Neural crest cell (in vitro differentiated cells): ENCODE measurements at places on chromosomes 6 and 20.

- DNase-seq = no peak
These were observed 14.0 kb downstream of the KCNQ2 start for GRCh38 chr20:63458170-63459069.

DNA sequence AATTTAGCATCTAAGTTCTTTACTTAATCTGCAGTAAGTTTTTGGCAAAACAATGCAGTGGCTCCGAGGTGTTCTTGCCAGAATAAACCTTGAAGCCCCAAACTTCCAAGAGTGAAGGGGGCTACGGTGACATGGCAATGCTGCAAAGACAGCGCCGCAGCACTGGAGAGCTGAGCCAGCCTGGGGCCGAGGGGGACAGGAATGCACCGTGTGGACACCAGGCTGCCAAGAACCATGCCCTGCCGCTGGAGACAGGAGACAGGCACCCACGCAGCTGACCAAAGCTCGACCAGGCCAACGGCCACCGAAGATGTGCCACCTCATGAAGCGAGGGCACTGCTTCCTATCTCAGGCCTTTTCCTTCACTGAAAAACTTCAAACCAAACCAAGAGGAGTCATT is 133.4 kb downstream of the PRND start:
- no peak for DNase-seq

GRCh38 chr6:35668744-35669450 is 19.8 kb downstream of the FKBP5 start:
- no peak for DNase-seq

- no peak for DNase-seq
These were observed 182.5 kb downstream of the GMPR start for GRCh38 chr6:16420715-16421461.

- no peak for DNase-seq
These were observed 50.2 kb upstream of the TULP4 start for GRCh38 chr6:158262082-158262481.

DNA sequence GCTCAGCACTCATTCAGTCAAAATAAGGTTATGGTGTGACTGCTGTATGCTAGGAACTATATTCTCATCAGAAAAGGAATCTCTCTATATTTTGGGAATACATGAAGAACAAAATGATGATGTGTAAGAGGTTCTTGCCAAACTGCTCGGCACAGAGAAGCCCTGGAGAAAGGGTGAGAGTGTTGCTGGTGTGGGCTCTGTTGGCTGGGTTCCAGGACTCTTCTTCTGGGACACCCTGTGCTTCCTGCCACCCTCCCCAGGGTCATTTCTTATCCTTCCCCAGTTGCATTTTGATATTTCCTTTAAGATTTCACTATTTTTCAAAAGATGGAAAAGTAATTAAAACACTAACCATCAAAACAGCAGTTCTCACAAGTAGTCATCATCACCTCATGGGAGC is 28.8 kb downstream of the CST1 start:
- no peak for DNase-seq

DNA sequence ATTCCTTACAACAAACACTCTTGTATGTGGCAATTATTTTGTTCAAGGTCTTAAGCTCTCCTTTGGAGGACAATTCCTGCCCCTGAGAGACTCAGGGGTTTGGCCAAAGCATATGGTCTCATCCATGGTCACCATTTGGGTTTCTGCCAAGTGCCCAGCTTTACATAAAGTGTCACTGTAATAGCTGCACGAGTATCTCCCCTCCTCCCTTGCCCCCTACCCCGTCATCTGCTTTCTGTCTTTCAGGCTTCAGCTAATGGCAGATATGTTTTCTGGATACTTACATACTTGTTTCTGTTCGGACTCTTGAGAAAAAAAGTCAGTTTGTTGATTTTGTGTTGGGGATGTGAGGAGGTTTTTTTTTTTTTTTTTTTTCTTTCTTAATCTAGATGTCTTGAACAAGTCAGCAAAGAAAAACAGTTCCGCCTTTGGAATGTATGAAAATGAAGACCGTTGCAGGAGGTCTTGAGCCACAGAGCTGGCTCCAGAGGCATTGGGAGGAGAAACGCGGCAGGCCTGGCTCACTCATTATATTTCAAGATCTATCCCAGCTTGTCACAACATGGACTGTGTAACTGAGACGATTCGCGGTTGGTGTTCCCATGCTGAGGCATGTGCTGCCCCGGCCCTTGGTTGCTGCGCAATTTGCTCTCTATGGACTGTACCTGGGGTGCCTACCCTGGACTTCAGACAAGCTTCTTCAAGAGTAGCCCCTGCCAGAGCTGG is 32.6 kb upstream of the STX16 start:
- DNase-seq = no peak
